Stomach (tissue), 19 donors: ENCODE measurements at places on chromosomes 7 and 10. TPM values are rescaled to one million over a fixed set of nuclear protein-coding genes. Genes with fewer than 3 reads are reported as not detected.

IL2RA gene
- polyA plus RNA-seq, result 1.3 TPM

PCDH15 gene
- not detected for polyA plus RNA-seq

KIAA1217 gene
- polyA plus RNA-seq, result 8.6 TPM

GRCh38 chr10:33224251-33224965 is 110.1 kb downstream of the NRP1 start:
- peaks cover 7% of the 10 kb centered on the region for H3K4me1 ChIP-seq
- DNase-seq, result no peak
- no peak overlapping the region for H3K27ac ChIP-seq

DNA sequence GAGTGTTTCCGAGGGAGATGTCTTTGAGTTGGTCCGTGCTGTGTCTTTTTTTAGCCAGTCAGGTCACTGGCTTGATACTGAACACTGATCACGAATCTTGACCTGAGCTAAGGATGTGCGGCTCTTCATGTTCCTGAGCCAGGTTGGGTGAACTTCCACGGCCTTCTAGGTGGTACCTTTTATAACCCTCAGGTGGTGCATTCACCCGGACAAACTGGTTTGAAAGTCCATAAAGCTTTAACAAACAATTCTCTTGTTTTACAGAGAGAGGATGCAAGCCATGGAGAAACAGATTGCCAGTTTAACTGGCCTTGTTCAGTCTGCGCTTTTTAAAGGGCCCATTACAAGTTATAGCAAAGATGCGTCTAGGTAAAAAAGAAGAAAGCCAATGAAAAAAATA is 229.5 kb downstream of the ARHGAP21 start:
- no peaks in the 10 kb centered on the region for H3K4me1 ChIP-seq
- no peak overlapping the region for H3K4me3 ChIP-seq
- H3K36me3 ChIP-seq, result peaks cover 15% of the 10 kb centered on the region
- no peak overlapping the region for H3K27ac ChIP-seq
- H3K27me3 ChIP-seq, result no peaks in the 10 kb centered on the region

OR2A5 gene
- polyA plus RNA-seq, result not detected

GRCh38 chr7:20441991-20442441 is 111.3 kb downstream of the ITGB8 start:
- H3K4me1 ChIP-seq, result peaks cover 6% of the 10 kb centered on the region
- no peaks in the 10 kb centered on the region for H3K27me3 ChIP-seq
- H3K36me3 ChIP-seq, result no peaks in the 10 kb centered on the region
- no peak overlapping the region for H3K27ac ChIP-seq
- no peak for DNase-seq

DNA sequence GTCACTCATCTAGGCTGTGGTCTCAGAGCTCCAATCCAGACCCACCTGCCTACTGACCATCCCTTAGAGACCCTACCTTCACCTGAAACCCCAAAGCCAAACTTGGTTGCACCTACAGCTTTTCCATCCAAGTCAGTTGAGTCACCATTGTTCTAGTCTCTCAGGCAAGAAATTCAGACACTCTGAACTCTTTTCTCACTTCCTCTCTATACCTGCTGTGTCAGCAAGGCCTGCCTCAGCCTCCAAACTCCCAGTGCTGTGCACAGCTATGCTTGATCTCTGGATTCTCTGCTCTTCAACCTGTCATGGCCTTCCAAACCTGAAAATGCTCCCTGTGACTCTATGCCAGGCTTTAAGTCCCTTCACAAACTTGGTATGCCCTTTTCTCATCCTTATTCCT is 47.4 kb upstream of the MTURN start:
- no peaks in the 10 kb centered on the region for H3K4me1 ChIP-seq
- H3K27me3 ChIP-seq, result no peaks in the 10 kb centered on the region
- no peak for DNase-seq
- H3K36me3 ChIP-seq, result no peaks in the 10 kb centered on the region

- no peak for DNase-seq
- H3K36me3 ChIP-seq, result no peaks in the 10 kb centered on the region
- H3K27ac ChIP-seq, result no peak overlapping the region
- no peak overlapping the region for H3K4me3 ChIP-seq
These were observed 155.8 kb downstream of the CHN2 start for GRCh38 chr7:29350351-29350750.

TMEM225B gene
- 1.2 TPM for polyA plus RNA-seq

DNA sequence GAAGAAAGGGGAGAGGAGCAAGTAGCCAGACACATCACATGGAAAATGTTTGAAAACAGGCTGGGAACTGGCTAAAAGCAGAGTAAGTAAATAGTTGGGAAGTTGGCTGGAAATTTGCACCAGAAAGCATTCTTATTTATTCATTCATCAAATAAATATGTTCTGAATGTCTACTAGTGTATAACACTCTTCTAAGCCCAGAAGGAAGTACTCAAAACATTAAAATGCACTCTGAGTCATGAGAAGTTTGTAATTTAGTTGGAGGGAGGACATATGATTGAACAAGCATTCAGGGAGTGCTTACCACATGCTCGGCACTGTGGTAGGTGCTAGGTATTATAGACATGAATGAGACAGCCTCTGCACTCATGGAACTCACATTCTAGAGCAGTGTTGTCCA is 37.0 kb upstream of the CNNM1 start:
- peaks cover 12% of the 10 kb centered on the region for H3K4me1 ChIP-seq
- DNase-seq, result peak; percentile 80
- no peak overlapping the region for H3K4me3 ChIP-seq
- no peaks in the 10 kb centered on the region for H3K36me3 ChIP-seq
- H3K27ac ChIP-seq, result peak overlapping the region; percentile 73
